ENCODE measurements at places on chromosomes 11 and 22.

- DNase-seq = no peak
Observed at GRCh38 chr11:117381481-117382387, 54.1 kb downstream of the CEP164 start.

DNA sequence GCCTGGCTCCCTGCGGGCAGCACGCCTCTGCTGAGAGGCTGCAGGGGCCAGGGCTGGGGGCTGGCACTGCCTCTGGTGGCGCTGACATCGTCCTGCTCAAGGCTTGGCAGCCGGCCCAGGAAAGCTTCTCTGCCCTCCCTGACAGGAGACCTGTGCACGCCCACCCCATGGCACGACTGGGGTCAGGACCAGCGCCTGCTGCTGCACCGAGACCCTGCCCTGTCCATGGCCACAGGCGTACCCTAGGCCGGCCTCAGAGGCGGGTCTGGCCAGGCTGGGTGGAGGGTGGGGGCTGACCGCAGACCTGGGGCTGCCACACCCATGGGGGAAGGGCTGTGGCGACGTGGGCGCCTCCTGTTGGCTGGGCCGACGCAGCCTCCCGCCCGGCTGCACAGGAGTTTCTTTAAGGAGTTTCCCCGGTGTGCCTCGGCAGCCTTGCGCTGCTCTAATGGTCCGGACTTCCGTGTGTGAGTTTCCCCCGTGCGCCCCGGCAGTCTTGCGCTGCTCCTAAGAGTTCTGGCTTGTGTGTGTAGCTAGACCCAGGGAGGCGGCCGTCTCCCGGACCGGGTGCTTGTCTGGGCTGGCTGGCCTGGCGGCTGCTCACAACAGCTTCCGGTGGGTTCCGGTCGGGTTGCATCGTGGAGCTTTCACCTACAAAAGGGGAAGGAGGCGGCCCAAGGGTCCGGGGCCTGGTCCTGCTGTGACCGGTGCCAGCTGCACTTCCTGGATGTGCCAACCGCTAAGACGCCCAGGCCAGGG, 4.6 kb downstream of the TRABD start:
- DNase-seq = no peak

DNA sequence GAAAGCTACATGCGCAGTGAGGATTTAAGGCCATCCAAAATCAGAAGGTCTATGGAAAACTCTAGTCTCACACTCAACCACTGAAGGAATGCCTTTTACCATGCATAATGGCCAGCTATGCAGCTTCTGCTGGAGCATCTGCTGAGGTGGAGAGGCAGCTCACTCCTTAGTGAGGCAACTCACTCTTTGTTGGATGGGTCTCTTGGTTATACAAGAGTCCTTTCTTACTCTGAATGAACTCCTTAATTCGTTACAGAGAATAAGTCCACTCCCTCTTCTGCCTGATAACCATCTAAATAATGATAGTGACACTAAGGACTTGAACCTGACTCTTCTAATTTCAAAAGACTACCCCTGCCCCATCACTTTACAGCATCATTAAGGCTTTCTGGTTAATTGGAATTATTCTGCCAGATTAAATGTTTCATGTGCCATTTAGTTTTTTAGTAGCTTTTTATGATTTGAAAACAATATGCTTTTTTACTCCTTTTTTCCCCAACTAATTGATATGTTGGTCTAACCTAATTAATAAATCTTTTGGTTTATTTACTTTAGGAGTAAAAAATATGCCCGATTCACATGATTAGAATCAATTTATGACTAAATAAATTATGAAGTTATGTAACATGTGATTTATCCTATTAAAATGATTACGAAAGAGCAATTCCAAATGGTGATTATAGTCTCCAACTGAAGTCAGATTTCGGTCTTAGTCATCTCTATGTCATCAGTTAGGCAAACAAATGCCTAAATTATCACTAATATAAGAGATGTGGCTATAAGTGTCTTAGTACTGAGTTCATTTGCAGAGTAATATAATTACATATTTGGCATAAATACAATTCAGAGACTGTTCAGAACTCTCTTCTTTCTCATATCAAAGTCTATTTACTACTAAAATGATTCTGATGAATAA, 286.7 kb upstream of the CCDC90B start:
- DNase-seq = no peak

GRCh38 chr11:28476049-28476448, 367.9 kb downstream of the METTL15 start:
- no peak for DNase-seq

GRCh38 chr11:15127341-15127740, 12.6 kb downstream of the INSC start:
- no peak for DNase-seq

- no peak for DNase-seq
Observed at GRCh38 chr22:37059876-37060449, 8.4 kb downstream of the KCTD17 start.

DNA sequence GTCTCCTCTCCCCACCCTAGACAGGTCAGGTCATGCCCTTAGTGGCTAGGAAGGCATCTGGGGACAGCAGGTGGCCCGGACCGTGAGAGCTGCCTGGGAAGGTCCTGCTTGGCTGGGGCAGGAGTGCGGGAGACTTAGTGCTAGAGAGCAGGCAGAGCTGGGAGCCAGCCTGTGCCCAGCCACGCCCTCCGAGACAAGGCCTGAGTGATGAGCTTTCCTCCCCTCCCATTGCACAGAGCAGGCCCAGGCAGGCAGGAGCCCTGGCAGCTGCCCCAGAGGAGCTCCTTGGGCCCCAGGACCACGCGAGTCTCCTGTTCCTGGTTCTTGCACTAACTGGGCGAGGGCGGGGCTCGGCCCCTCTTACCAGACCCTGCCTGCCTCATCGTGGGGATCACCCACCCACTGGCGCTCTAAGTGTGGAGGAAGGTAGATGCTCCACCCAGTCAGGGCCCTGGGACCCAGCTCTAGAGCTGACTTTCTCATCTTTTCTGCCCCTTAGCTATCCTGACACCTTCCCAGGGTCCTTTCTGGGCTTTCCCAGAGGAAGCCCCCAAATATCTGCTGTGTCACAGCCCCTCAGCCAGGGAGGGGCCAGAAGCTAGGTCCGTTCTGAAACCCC, 44.9 kb downstream of the MACROD1 start:
- DNase-seq = no peak

DNA sequence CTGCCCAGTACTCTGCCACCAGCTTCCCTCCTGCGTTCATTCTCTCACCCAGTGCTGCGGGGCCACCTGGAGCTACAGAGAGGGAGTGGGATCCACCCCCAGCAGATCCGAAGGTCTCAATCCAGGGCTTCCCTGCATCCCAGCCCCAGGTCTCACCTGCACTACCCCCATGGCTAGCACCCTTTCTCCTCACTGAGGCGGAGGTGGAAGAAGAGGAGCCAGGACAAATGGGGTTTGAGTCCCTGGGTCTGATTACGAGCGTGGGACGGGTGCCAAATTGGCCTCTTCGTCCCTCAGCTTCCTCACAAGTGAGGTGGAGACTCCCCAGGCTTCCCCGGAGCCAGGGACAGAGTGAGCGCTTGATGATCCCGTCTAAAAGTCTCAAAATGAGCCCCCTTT, 64.2 kb downstream of the NFAM1 start:
- no peak for DNase-seq

GRCh38 chr11:35853971-35854370, 89.9 kb upstream of the LDLRAD3 start:
- DNase-seq = no peak

- DNase-seq = no peak
Observed at GRCh38 chr11:36454941-36455631, 55.0 kb downstream of the TRAF6 start.

- no peak for DNase-seq
Observed at GRCh38 chr22:21726650-21727049, 8.9 kb downstream of the YPEL1 start.

DNA sequence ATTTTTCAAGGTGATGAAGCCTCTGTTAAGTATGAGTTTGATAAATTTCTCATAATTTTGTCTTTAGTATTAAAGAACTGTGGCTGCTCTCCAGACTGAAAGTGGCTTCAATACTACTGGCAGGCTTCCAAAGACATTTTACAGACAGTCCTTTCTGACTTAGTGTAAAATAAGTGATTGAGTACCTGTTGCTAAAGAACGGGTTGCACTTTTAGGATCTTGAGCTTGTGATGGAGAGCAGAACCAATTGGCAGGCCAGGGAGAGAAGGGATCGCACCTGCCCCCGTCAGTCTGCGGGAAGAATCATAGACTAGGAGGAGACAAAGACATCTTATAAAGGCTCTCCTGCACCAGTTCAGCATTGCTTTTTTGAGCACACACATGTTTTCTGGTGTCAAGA, 4.4 kb downstream of the NCAM1 start:
- no peak for DNase-seq

DNA sequence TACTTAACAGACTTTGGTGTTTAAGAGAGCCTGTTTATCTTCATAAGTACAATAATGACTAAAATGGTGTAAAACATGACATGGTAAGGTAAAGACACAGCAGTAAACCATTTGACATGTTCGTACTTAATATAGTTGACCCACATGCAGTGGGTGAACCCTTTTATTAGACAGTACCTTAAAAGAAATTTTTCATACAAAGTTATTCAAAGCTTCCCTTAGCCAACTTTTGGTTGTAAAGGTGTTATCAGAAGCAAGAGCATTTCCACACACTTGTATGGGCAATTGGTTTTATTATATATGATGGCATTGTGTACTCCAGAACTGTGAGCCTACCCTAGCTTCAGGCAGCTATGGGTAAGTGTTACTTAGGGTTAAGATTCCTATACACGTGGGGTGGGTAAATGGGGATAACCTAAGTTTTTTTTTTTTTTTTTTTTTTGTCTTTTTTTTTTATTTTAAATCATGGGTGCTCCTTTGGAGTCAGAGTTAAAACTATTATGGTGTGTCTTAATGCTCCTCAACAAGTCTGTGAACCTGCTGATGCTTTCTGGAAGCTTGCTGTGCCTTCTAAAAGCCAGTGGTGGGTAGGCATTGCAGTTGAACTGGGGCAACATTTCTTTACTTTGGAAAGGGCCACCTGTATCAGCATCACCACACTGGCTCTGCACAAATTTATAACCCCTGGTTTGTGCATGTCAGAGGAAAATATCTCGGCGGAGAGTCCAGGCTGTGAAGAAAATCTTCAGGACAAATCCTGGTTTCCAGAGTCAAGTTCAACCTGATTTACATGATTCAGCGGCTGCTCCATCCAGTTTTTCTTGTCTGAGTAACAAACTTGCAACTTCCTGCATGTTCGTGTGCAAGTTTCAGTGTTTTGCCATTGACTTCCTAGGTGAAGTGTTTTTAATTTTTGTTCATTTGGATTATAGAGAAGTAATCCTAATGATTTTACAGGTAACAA, 3.3 kb downstream of the PCF11 start:
- DNase-seq = no peak

GRCh38 chr11:100004541-100004940, 682.5 kb upstream of the ARHGAP42 start:
- no peak for DNase-seq

DNA sequence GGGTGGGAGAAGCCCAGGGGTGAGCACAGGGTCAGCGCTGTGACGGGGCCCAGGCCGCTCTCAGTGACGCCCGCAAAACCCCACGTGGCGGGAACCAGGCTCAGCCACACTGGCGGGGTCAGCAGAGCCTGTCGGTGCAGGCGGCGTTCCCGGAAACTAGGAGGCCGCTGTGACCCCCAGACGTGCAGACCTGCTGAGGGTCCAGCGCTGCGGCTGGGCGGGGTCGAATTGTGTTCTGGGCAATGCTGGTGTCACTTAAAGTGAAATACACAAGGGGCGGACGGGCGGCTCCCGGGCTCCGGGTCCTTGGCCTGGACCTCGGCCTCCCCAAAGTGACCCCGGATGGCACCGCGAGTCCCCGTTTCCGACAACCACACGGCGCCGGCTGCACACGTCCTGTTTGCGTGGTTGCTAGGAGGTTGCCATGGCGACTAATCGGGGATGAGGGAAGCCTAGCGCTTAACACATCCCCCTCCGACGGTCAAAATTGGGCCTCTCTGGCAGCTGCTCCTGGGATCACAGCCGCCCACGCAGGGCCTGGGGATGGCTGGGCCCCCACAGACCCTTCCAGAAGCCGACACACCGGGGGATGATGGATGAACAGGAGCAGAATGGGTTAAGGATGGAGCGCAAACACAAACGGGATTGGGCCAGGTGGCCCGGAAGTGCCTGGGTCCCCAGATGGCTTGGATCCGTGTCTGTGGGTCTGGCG, 81.7 kb upstream of the PRR5 start:
- DNase-seq = no peak

- peak; percentile 49 for DNase-seq
Observed at GRCh38 chr22:38881464-38881871, 9.5 kb upstream of the CBX6 start.

DNA sequence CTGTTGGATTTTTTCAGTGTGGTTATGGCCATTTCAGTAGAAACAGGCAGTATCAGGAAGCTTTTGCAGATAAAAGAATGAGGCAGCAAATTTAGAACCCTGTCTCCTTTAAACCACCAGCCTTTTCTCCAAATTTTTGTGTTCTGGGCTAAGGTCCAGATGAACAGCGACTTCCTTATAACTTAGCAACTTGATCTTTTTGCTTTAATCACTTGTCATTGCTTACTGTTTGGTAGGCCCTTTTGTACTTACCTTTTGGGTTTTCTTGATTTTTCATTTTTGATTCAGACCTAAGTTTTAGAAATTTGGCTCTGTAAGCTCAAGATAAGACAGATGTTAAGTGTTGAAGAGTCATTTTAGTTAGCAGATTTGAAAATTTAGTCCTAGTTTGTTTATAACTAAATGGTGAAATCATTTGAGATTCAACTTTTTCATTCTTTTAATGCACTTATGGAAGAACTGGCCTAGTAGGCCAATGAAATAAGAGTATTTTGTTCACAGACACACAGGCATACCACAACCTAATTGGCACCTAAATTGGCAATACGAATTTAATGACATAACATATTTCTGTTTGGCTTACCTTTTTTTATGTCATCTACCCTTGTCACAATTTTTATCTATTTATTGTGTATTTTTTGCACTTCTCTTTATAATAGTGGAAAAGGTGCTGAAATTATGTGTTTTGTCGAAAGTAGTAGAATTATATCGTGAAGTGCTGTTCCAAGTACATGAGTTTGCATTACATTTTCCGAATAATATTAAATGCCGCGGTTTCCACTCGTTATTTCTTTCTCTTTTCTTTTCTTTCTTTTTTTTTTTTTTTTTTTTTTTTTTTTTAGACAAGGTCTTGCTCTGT, 2.1 kb downstream of the RTN3 start:
- DNase-seq = no peak

GRCh38 chr11:130806746-130807145, 109.5 kb downstream of the SNX19 start:
- DNase-seq = no peak

- DNase-seq = no peak
Observed at GRCh38 chr11:97140885-97141494, 751.2 kb downstream of the JRKL start.

DNA sequence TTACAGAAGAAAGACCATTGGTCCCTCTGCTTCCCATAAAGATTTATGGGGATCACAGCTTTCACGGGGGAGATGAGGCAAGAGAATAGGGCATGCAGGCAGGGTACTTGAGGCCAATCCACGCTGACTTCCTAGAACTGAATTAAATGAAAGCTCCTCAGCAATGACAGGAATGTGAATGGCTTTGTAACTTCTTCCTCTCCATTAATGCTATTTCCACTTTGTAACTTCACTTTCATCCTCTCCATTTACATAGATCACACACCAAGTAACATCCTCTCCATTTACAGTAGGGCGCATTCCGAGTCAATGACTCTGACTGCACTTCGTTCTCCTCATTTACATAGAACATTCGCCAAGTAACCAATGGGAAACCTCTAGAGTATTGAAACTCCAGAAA, 89.8 kb downstream of the PIWIL4 start:
- no peak for DNase-seq

All from caudate nucleus (tissue), 63 donors.